Esophagus squamous epithelium (tissue), 5 donors: ENCODE measurements at places on chromosomes 6 and 20.

GRCh38 chr6:72042088-72042487, 155.7 kb downstream of the RIMS1 start:
- no peak for DNase-seq

- no peak for DNase-seq
These were observed 268.8 kb downstream of the BTBD9 start for GRCh38 chr6:38370653-38371601.

- no peak for DNase-seq
These were observed 60.7 kb downstream of the SUN5 start for GRCh38 chr20:32943490-32944052.

DNA sequence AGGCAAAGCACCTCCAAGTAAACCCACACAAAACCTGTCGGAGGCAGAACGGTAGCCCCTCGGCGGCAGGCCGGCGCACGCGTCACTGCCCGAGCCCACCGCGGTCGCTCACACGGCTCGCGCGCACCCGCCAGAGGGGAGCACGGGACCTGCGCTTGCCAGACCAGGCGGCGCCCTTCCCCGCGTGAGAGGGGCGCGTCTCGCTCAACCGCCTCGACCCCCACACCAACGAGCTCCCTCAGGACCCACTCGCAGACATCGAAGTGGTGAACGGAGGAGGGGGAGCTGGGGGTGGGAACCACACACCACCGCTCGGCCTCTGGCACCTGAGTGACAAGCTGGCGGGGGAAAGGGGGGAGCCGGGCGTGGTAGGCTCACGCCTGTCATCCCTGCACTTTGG, 1513.4 kb upstream of the DEFB115 start:
- no peak for DNase-seq

DNA sequence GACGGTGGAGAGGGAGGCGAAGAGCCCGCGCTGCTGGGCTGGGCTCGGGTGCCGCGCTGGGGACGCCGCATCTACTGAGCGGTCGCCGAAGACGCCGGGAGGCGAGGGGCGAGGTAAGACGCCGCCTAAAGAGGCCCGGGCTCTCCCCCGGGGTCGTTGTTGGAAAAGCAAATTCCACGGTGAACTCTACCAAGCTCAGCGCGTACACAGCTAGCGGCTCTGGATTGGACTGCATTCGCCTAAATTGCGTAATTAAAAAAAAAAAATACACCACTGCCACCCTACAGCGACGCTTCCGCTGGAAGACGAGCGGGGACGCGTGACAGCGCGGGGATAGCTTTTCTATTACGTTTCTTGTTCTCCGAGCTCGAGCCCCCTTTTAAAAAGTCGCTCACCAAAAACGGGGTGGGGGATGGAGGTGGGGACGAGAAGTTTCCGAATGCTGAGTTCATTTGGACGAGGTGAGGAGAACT, 92.0 kb upstream of the PRDM1 start:
- no peak for DNase-seq

DNA sequence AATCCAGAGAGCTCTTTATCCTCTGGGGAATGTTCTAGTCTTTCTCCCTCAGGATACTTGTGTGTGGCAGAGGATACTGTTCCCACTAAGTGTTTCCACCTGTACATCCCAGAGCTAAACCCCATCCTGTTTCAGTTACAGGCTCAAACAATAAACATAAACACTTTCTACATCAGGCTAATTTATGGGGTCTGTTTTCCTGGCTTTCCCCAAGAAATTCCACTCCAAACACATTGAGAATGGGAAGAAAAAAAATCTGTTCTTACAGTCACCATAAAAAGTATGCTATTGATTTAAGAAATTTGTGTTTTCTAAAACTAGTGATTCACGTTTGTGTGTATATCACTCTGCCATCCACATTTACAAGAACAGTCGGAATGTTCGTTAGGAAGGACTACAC, 293.9 kb upstream of the FOXQ1 start:
- no peak for DNase-seq
